ENCODE measurements at places on chromosomes 6 and 20.

DNA sequence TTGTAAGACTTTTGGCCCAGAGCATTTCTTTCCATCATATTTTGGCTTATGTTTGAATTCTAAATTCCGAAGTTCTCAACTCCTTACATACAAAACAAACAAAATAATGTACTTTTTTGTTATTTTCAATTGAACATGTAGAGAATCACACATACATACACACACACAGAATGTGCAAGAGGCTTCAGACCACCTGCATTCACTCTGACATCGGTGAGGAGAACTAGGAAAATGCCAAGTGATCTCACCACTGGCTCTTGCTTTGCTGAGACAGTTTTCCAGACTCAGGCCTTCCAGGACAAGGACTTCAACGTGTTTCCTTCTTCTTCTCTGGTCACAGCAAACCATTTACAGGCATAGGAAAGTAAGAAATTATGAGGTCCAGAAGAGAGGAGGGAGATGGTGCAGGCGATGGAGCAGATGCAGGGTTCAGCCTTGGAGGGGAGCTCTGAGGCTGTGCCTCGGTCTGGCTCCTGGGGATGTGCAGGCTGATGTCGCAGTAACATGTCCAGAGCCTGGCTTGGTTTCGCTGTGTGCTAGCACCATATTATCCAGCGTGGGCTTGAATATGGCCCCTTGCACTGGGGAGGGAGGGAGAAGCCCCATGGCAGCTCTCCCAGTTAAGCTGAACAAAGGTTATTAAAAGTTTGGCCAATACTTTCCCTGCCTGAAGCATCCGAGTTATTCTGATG is 93.4 kb downstream of the DACT2 start:
- no peak for DNase-seq

- no peak for DNase-seq
Observed at GRCh38 chr20:36623444-36623843, 17.9 kb downstream of the RAB5IF start.

GRCh38 chr6:166277018-166277417 is 31.2 kb downstream of the PRR18 start:
- DNase-seq = no peak

DNA sequence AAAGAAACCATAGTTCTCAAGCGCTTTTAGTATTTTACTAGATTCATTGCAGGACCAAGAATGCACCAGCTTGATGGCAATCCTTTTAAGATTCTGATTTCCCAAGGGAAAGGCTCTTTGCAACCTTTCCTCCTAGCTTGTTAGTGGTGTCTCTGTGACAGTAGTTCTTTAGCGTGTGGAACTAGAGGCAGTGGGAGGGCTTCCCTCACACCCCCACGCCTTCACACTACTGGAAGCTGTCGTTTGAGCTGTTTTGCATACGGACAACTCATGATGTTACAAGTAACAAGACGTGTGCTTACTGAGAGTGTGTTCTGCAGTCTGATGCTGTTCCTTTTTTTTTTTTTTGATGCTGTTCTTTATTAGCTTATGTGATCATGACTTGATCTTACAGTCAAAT is 34.1 kb downstream of the EYA4 start:
- no peak for DNase-seq

DNA sequence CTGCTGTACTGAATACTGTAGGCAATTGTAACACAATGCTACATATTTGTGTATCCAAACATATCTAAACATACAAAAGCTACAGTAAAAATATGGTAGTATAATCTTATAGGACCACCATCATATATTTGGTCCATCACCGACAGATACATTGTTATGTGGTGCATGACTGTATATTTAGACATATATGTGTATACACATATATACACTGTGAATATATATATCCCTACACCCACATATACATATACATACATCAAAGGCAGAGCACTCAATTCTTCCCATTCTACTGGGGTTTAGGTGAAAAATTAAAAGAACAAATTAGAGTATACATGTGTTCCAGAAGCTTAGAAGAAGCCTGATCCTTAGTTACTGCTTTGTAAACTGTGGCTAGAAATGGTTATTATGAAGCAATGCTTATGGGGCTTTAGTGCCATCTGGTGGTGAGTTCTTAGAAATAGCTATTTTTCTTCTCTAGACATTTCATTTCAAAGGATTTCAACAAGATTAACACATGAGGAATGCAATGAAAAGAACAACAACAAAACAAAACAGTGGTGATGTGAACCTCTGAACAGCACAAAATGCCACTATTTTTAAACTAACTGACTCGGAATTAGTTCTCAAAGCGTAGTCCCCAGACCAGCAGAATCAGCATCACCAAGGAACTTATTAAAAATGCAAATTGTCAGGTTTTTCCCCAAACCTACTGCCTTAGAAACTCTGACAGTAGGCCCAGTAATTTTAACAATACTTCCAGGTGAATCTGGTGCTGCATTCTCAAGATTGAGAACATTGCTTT is 38.0 kb downstream of the PKHD1 start:
- no peak for DNase-seq

GRCh38 chr6:61210549-61210948 is 1075.5 kb downstream of the KHDRBS2 start:
- no peak for DNase-seq

- no peak for DNase-seq
Observed at GRCh38 chr6:69994251-69994650, 127.9 kb downstream of the COL19A1 start.

- no peak for DNase-seq
Observed at GRCh38 chr20:35251613-35251940, 25.1 kb downstream of the MMP24 start.

- DNase-seq = no peak
Observed at GRCh38 chr20:60170116-60170515, 211.9 kb downstream of the CDH26 start.

DNA sequence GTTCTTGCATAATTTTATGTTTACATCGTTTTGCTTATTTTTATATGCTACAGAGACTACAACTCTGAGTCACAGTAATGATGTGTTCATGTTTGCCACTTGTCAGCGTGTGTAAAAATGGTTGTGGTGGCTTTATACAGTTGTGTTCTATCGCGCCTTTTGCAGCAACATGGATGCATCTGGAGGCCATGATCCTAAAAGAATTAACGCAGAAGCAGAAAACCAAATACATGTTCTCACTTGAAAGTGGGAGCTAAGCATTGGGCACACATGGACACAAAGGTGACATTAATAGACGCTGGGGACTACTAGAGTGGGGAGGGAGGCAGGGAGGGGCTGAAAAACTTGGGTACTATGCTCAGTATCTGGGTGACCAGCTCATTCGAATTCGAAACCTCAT is 996 bp upstream of the SEC23B start:
- DNase-seq = no peak

DNA sequence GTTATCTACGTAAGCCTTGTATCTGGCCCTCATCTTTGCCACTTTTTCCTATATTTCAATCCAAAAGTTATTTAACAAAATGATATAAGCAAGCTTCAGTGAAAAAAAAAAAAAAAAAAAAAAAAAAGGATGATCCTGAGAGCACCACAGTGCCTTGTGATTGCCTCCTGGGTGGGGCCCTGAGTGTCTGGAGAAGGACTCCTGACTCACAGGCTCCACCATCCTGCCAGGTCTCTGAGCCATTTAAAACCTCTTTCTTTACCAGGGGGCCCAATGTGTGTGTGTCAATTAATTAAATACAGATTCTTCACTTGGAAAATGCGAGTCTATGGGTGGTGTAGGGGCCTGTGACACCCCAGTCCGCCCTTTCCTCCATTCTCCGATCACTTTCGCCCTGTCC is 105.2 kb downstream of the SMOC2 start:
- no peak for DNase-seq

DNA sequence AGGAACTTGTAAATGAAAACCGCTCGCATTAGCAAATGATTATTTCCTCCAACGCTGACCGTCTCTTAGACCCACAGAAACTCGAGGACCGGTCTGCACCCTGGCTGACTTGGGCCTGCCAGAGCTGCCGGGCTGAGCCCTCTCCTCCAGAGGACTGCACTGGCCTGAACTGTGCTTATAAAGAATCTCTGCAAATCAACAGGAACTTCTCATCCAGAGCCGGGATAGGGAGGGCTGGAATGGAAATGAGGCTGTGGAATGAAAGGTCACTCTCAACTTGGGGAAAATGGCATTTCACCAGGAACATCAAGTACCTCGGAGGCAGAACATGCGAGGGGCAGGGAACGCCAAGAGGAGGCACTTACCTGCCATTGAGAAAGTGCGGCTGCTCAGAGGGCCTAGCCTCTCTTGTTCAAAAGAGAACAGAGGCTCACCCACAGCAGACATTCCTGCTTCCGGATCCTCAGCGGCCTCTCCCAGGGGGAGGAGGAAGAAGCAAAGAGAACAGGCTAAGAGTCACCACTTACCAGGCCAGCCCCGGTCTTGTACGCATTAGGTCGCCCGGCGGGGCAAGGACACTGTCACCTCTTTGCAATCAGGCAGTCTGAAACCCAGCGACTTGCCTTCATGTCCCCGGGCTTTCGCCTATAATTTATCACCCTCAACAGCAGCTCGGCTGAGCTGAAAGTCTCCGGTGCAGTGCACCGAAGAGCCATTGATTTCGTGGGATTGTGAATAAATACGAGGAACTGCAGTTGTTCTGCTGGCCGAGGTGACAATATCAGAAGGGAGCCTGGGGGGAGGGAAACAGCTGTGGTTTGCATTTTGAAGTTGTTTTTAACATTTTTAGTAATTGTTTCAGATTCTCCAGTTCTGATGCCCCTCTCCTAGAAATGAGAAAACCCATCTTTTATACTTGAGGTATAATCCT is 37.6 kb downstream of the ZMYND8 start:
- no peak for DNase-seq

GRCh38 chr6:20105838-20106237 is 106.4 kb downstream of the MBOAT1 start:
- DNase-seq = no peak

GRCh38 chr6:26412228-26412627 is 10.2 kb downstream of the BTN3A1 start:
- no peak for DNase-seq

- no peak for DNase-seq
Observed at GRCh38 chr20:16311756-16312155, 261.5 kb downstream of the KIF16B start.
